ENCODE measurements at places on chromosomes 2 and 18. TPM values are rescaled to one million over a fixed set of nuclear protein-coding genes. Genes with fewer than 3 reads are reported as not detected.

GRCh38 chr18:63233334-63233733 is 86.2 kb downstream of the BCL2 start:
- no peak for DNase-seq

- DNase-seq = no peak
Observed at GRCh38 chr2:42132191-42132965, 36.8 kb upstream of the EML4 start.

DNA sequence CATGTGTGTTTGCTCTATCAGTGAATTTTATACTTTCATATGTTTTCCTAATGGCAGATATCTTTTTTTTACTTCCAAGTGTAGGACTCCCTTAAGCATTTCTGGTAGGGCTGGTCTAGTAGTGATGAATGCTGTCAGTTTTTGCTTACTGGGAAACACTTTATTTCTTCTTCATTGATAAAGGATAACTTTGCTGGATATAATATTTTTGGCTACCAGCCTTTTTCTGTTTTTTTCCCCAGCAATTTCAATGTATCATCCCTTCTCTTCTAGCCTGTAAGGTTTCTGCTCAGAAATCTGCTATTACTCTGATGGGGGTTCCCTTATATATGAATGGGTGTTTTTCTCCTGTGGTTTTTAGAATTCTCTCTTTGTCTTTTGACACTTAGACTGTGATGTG is 980.6 kb upstream of the PIK3C3 start:
- no peak for DNase-seq

CWC22 gene
- total RNA-seq = 10.8 TPM

DNA sequence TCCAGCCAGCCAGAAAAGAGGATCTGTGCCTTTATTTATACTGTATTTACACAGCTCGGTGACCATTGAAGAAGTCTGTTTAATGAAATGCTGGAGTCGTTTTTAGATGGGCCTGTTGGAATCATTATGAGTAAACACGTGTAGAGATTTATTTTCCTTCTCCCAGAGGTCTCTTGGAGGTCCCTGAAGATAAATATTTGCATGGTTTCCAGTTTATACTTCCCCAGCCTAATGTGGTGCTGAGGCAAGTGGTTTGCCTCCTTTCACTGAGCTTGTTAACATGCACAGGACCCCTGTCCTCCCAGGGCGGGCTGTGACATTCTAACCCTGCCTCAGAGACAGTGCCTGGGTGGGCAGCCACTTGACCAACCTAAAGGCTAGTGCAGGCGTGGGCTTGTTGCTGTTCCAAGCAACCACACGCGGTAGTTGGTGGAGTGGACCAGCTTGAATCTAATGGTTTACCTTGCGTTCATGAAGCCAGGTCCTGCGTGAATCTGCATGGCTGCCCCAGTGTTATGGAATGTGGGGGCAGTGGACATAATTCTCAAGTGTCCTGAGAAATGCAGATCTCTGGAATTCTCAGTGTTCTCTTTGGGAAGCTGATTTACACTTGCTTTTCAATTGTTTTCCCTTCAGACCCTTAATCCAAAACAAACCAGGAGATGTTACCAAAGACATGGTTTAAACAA is 130.2 kb upstream of the DLX2 start:
- no peak for DNase-seq

DNA sequence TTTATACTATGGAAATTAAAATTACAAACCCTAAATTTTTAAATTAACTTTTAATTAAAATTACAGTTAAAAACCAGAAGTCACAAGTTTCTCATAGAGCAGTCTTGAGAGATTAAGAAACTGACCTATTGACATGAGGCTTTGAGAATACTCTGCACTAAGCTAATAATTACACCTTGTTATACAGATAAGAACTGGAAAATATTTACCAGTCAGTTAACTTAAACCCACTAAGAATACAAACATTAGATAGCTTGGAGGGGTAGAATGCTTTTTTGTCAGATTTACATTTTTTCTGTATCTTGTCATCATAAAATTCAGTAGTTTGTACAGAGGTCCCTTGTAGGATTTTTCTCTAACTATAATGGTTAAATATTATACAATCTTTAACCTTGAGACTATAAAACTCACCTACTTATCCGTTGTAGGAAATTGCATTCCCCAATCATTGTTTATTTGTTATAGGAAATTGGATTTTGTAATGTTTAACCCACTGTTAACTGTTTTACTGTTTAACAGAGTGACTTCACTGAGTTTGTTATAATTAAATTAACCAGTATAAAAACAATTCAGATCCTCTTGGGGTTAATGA is 219.7 kb upstream of the PKDCC start:
- DNase-seq = no peak

FOXD4L1 gene
- total RNA-seq = not detected

GRCh38 chr2:8986327-8986976 is 17.0 kb downstream of the MBOAT2 start:
- no peak for DNase-seq

- no peak for DNase-seq
Observed at GRCh38 chr2:147275943-147276342, 568.9 kb upstream of the ACVR2A start.

GRCh38 chr2:52210161-52210560 is 1178.2 kb upstream of the NRXN1 start:
- DNase-seq = no peak
